ENCODE measurements at places on chromosomes 5 and 9. TPM values are rescaled to one million over a fixed set of nuclear protein-coding genes. Genes with fewer than 3 reads are reported as not detected.

The TMC1 gene
- 0.57 TPM for total RNA-seq

- DNase-seq: no peak
Observed at GRCh38 chr5:169357291-169357690, 56.4 kb upstream of the SLIT3 start.

The NKD2 gene
- total RNA-seq: 20.4 TPM

The PAPPA gene
- 0.05 TPM for total RNA-seq

The IL33 gene
- not detected for total RNA-seq

DNA sequence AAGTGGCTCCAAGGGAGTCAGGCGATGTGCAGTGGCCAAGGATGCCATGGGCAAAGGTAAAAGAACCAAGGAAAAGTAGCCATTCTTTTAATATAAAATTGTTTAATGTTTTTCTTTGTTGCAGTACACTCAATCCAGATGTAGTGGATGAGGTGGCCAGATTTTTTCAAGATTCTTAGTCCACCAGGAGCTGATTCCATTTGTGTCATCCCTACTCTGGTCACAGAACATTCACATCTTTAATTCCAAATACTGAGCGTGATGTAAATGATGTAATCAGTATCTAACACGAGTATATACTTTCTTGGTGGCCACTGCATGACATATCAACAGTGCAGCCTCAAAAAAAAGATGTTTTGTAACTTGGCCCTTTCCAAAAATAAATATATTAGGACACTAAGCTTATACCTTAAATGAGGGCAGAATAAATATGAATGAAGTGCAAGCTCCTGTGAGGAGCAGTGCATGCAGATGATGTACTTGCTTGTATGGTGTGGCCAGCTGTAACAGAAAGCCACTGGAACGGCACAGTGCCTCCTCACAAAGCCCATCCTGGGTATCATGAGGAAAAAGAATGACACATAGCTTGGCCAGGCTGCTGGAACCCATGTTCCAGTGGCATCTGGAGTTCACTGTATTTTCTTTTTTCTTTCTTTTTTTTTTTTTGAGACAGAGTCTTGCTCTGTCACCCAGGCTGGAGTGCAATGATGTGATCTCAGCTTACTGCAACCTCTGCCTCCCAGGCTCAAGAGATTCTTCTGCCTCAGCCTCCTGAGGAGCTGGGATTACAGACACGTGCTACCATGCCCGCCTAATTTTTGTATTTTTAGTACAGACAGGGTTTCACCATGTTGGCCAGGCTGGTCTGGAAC, 6.5 kb upstream of the SPATA24 start:
- no peak for DNase-seq

GRCh38 chr5:83636156-83636555, 84.5 kb downstream of the HAPLN1 start:
- no peak for DNase-seq

GRCh38 chr5:149550268-149550583, 1.0 kb downstream of the CSNK1A1 start:
- no peak for DNase-seq

The C5orf63 gene
- total RNA-seq: 4.4 TPM

GRCh38 chr9:134217431-134218210, 53.3 kb upstream of the RNU6ATAC start:
- DNase-seq: peak; percentile 24

DNA sequence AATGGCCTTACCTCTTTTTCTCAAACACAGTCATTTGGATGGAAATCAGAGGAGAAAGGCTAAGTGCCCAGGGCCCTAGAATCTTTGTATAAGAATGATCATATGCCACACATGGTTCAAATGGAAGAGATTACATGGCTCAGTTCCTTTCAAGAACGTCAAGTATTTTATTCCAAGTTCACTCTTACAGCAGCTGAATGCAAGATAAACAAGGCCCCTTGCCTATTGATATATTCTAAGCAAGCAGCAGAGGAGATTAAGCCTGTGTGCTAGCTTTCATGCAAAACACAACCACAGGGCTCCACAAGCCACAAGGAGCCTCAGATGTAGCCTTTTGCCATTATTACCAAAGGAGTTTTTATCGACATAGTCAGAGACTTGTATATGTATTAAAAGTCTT, 55.3 kb upstream of the SLCO6A1 start:
- DNase-seq: no peak

The SLC45A2 gene
- total RNA-seq: not detected

DNA sequence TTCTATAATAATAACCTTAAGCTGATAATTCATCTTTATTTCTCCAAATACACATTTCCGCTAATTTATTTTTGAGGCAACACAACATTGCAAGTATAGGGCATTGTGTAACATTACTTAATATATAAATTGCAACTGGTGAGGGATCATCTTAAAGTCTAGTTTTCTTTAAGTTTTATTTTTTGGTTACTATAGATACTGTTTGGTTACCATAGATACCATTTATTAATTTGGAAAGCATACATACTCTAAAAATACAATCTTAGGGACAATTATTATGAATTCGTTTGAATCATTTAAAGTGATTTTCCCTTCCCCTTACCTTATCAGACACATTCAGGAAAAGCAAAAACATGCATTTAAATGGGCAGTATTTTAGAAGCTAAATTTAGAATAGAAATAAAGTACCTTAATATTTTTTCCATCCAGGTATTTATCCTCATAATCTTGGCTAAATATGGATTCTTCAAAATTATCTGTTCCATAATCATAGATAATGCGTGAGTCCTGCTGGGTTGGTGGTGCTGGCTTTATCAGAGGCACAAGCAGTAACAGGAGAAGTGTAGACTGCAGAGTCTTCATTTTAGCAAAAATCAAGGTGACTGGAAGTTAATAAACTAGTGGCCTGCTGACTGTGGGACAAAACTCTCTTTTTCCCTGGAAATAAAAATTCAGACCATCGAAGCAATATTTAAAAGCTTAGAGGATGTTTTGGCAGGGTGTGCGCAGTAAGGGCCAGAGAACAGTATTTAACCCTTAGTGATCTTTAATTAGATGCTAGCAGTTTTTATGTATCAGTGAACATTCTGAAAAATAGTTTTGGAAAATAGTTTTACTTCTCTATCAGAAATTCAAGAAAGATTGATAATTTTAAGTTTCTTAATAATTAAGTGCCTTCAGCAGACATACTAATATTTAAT, 1.3 kb downstream of the OGN start:
- no peak for DNase-seq

DNA sequence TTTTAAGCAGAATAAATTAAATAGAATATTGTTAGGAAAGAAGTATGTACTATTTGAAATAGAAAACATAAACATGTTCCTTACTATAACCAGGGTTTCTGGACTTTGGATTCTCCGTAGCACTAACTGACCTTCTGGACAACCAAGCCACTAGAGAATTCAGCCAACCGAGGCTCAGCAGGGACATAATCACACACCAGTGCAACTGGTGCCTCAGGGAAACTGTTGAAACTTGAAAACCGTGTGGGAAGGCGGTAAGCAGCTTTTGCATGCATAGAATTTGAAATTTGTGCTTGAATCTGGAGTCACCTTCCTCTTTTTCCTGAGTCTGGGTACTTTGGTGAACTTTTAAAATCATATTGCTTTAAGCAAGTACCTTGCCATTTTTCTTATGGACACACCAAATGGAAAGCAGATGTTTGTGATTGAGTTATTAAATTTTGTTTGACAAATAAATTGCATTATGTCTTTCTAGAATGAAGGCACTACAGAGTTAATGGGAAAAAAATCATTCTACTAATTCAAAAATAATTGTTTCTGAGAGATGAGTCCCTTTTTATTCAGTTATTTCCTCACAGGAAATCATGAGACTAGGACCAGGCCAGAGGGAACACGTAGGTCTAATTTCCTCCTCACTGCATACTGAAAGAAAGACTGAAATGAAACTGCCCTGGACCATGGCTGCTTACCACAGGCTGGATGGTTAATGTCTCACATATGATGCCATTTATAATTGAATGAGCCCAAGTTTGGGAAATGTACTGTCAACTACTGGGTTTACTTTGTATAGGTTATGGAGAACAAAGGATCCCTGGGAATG, 20.6 kb upstream of the SCAMP1 start:
- no peak for DNase-seq

- DNase-seq: no peak
Observed at GRCh38 chr5:150515446-150515845, 7.5 kb downstream of the NDST1 start.

DNA sequence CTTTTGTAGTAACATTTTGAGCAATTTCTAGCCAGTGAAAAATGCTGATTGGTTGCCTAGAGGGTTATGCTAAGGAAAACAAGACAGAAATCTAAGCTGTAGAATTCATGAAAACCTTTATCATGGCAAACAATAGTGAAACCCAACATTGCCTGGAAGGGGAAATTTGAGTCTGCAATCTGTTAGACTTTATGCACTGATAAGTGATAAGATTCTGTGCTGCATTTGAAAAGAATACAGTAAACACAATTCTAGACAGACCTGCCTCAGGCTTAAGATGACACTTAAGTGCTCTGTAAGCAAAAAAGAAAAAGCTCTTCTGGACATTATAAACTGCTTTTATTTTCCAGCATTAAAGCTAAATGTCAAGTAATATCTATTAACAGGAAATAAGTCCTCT, 519.3 kb downstream of the ISL1 start:
- no peak for DNase-seq
